CD4-positive, alpha-beta T cell (primary cell): ENCODE measurements at places on chromosomes 3 and 15.

GRCh38 chr15:57216288-57216687, 160.0 kb upstream of the CGNL1 start:
- no peak for DNase-seq

- DNase-seq = no peak
These were observed 38.1 kb upstream of the NECTIN3 start for GRCh38 chr3:111033470-111034050.

DNA sequence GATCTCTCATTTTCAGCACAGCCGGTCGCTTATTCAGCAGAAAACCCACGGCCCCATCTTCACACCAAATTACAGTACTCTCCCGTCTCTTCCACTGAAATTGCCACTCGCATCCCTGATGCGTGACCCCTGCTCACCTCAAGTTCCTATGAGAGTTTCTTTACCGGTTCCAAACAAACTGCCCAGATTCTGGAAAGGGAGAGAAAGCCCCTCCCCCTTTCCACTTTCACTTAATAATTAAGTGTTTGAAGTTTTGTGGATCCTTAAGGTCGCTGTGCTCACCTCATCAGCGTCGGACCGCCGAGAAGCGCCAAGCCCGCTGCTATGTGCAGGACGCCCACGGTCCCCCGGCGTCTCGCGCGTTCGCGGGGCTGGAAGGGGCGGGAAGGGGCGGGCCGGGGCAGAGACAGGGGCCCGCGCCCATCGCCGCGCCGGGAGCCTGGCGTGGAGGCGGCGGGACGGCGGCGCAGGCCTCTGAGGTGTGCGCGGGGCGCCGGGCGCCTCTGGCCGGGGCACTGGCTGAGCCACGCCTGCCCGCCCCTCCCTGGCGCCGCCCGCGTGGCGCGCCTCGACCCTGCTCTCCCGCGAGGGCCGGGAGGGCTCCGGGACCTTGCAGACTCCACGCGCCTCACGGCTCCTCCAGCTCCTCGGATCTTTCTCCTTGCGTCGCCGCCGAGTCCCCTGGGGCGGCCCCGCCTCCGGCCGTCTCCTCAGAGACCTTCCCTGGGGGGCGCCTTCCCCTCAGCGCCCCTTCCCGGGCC, at the start of gene GPR156:
Gene GPR156, minus strand, starts transcription at position 476 of the 761 bp plus-strand sequence. CDS start 41,124 bp downstream, outside the sequence.
- DNase-seq = no peak

DNA sequence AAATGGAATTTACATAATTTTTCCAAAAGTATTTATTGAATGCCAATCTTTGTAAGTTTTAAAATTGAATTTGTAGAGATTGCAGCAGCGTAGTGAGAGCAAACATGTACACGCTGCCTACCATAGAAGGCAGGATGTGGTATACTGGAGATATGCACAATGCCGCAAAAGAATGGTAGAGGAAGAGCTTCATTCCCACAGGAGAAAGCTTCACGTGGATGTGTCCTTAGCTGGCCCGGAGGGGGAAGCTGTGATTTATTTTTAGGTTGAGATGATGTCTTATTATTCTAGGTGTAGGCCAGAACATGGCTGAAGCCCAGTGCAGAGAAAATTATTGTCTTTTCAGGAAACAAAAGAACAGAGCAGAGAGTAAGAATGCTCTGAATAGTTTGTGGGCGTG, 743.3 kb upstream of the BCHE start:
- no peak for DNase-seq

GRCh38 chr3:68793759-68794701, 138.3 kb downstream of the TAFA4 start:
- no peak for DNase-seq

DNA sequence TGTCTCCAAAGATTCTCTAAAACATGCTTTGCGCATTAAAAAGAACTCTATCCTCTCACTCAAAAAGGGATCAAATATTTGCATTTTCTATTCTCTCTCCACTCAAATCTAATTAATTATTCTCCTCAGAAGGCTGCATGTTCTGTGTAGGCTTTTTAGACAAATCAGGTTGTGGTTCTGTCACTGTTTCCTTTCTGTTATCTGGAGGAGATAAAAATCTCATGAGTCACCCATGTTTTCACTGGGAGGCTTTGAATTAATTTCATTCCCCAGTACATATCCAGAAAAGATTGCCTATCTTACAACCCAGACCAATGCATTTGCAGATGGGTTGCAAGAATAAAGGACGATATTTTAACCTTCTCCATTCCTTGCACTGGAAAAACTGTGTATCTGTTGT, 446.5 kb downstream of the GRM7 start:
- no peak for DNase-seq

DNA sequence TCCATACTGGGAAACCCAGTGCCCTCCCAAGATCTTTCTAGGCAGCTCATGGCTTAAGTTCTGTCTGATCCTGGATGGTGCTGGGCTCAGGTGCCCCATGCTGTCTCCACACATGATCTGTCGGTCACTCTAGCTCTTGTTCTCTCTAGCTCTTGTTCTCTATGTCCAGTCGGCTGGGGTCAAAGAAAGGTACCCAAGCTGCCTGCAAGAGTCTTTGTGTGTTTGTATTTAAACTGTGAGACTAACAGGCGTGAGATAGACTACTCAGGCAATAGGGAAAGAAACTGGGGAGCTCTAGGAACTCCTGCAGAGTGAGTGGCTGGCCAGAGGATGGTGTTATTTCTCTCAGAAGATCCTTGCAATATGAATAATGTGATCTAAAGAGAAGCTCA, 40.2 kb downstream of the GPR156 start:
- no peak for DNase-seq

DNA sequence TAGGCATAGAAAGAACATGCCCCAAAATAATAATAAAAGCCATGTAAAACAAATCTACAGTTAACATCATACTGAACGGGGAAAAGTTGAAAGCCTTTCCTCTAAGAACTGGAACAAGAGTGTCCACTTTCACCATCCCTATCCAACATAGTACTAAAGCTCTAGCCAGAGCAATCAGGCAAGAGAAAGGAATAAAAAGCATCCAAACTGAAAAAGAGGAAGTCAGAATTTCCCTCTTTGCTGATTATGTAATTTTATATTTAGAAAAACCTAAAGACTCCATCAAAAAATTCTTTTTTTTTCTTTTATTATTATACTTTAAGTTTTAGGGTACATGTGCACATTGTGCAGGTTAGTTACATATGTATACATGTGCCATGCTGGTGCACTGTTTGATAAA, 661.6 kb upstream of the CBLB start:
- DNase-seq = no peak

DNA sequence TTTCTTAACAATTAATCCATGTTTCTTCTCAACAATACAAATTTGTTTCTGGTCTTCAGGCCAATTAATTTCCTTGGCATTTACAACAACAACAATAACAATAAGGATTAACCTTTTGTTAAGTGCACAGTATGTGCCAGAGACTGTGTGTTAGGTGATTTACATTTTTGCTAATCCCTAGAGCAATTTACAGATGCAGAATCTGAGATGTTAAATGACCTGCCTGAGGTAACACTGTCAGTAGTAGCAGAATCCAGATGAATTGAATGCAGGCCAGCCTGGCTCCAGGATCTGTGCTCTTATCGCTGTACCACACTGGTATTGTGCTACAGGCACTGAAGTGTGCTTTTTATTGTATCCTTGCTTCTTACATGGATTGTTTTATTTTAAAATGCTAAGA, 122.2 kb downstream of the MEIS2 start:
- no peak for DNase-seq

- DNase-seq = no peak
These were observed 172.1 kb upstream of the COL8A1 start for GRCh38 chr3:99466331-99466730.

- no peak for DNase-seq
These were observed 200.2 kb upstream of the LRRN1 start for GRCh38 chr3:3599016-3599415.

DNA sequence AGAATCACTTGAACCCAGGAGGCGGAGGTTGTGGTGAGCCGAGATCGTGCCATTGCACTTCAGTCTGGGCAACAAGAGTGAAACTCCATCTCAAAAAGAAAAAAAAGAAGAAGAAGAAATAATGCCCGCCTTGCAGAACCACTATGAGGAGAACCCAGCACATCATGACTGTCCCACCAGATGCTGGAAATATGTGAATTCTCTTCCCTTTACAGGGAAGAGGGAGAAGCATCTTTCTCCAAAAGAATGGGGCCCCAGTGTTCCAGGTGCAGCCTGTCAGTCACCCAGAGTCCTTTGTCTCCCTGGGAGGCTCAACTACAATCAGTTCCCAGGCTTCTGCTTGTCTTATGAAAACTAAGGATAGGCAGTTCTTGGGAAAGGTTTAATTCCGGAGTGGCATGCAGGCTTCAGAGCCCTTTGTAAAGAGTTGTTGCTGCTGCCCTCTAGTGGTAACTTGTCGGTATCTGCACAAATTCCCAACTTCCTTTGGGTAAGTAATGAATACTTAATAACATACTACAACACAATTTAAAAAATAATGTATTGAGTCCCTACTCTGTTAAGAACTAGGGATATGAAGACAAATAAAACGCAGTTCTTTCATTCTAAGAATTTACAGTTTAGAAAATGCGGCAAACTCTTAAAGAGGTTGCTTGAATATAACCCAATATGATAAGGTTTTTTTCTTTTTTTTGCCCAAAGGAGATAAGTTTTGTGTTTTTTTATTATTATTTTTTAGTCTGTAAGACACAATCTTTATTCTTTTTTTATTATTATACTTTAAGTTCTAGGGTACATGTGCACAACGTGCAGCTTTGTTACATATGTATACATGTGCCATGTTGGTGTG, 18.6 kb upstream of the TICRR start:
- DNase-seq = peak; percentile 26

DNA sequence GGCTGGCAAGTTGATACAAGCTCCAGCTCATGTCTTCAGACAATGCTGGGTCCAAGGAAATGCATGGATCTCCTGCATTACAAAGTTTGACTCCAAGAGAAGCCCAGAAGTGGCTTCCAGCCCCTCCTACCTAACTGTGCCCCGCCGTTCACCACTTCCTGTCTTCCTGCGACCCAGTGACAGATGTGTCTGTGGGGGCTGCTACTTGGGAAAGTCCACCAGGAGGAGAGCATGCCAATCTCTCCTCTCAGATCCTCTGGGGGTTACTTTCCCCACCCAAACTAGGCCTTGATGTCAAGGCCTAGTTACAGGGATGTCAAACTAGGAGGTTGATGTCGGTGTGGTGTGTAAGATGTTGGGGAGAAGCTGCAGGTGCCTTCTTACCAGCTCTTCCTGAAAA, 133.6 kb upstream of the RASGRP1 start:
- no peak for DNase-seq

DNA sequence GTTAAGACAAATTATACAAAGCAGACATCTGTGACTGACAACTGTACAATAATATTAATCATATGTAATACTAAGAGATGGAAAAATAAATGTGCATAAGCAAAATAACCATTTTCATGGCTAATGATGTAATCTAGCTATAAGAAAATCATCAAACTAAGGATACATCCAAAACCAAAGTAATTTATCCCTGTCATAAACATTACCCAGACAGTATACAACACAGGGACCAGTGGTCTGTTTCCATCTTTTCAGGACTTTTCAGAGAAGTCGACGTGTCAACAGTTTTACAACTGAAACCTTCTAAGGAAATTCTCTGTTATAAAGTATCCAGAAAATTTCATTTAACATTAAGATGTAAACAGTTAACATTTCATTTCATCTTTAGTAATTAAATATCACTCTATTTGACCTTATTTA, 11.0 kb downstream of the THBS1 start:
- DNase-seq = no peak

GRCh38 chr3:130654921-130655320, 91.7 kb downstream of the PIK3R4 start:
- no peak for DNase-seq

DNA sequence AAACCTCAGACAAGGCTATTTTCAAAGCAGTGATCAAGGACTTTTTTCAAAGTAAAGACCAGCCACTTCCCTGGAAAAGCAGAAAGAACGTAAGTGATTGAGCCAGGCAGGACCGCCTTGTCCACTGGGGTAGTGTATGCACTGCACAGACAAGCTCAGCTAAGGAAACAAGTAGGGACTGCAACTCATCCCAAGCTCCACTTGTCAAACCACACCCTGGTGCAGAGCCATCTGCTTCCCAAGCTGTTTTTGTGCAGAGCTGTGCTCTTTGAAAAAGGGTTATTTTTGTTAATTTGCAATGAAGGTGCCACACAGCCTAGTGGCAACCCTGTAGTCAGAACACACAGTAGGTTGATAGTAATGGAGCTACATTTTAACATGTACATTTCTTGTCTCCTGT, 193.3 kb downstream of the ADAMTS9 start:
- no peak for DNase-seq

GRCh38 chr3:193211173-193211572, 29.8 kb upstream of the PLAAT1 start:
- no peak for DNase-seq

DNA sequence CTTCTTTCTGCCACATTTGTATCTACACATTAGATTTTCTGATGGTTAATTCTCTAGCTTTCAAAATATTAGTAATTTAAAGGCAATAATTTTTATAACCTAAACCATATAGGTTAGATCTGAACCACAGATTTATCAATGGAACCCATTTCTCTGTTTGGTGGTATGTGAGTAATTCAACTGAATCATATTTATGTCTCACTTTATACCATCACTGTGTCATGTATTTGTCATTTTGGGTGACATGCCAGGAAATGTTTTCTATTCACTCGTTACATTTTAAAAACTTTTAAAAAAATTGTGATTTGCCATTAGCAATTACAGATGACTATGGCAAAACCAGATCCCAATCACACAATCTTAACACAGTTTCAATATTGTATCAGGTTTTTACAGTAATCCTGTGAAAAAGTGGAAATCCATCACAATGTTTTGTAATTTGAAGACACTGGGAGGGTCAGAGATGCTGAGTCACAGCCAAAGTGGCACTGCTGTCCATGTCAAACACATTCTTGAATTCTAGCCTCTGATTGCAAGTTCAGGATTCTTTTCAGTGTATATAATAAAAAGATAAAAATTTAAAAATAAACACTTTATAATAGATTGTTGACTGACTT, 356.0 kb upstream of the RBMS3 start:
- no peak for DNase-seq

DNA sequence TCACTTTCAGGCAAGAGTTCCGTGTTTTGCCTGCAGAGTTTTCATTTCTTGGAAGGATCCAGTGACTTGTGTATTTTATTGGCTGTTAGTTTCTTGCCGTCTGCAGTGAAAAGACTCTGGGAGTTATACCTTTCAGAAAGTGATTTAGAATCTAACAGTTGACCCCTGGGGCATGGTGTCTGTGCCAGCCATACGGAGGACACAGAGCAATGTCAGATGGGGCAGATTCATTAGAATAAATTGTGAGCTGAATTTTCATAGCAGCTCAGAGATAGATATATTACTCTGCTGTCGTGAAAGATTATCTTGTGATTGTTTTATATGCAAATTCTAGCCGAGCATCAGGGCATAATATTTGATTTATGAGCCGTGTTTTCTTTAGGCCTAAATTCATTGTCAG, 131.6 kb downstream of the SV2B start:
- no peak for DNase-seq

DNA sequence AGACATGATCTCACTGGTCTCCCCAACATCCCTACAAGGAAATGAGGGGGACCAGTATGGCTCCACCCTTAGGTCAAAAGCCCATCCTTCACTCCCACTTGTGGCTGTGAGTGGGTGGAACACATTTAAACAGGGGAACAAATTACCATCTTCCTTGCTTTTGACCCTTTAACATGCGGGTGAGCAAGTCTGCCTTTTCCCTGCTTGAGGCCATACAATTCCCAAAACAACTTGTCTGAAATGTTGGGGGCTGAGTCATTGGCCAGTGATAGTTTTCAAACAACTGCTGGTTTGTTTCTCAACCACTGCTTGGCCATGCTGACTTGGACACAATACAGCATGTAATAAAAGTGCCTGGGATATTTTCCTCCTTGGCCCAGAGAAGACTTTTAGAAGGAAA, 39.6 kb downstream of the COL8A1 start:
- no peak for DNase-seq

GRCh38 chr3:188722963-188723362, 448.8 kb upstream of the TPRG1 start:
- no peak for DNase-seq
